Caco-2 (cell line): ENCODE measurements at places on chromosomes 5 and 9. TPM values are rescaled to one million over a fixed set of nuclear protein-coding genes. Genes with fewer than 3 reads are reported as not detected.

PRR7 gene
- total RNA-seq: 4.7 and 5.7 TPM in 2 replicates

DNA sequence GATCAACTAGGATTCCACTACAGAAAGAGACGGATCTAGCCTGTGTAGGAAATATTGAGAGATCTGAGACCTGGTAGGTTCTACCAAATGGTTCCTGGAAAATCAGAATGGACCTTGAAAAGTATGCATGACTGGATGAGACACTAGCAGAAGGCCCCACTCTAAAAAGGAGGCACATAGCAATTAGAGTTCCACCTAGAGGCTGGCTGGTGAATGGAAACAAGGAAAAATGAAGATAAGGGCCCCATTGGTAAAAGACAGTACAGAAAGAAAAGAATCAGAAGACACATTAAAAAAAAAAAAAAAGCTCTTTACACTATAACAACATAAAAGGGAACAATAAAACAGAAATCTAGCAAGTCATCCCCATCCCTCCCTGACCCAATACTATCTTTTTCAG, 518.5 kb downstream of the NR2F1-AS1 start:
- no peak overlapping the region for H3K4me3 ChIP-seq
- H3K4me1 ChIP-seq: no peaks in the 10 kb centered on the region
- peak; percentile 22 for DNase-seq
- no peaks in the 10 kb centered on the region for H3K36me3 ChIP-seq

- H3K27ac ChIP-seq: no peak overlapping the region
- no peak for DNase-seq
- no peaks in the 10 kb centered on the region for H3K36me3 ChIP-seq
- no peak overlapping the region for H3K4me3 ChIP-seq
- no peaks in the 10 kb centered on the region for H3K27me3 ChIP-seq
- H3K4me1 ChIP-seq: no peaks in the 10 kb centered on the region
These were observed 55.3 kb downstream of the FBXO4 start for GRCh38 chr5:41980396-41980795.

- H3K4me1 ChIP-seq: peaks cover 4% of the 10 kb centered on the region; the same call in 1 of the 2 replicates
- DNase-seq: no peak
- no peaks in the 10 kb centered on the region for H3K27me3 ChIP-seq
- H3K27ac ChIP-seq: no peak overlapping the region
These were observed 62.7 kb upstream of the GRAMD2B start for GRCh38 chr5:126360467-126360866.

DNA sequence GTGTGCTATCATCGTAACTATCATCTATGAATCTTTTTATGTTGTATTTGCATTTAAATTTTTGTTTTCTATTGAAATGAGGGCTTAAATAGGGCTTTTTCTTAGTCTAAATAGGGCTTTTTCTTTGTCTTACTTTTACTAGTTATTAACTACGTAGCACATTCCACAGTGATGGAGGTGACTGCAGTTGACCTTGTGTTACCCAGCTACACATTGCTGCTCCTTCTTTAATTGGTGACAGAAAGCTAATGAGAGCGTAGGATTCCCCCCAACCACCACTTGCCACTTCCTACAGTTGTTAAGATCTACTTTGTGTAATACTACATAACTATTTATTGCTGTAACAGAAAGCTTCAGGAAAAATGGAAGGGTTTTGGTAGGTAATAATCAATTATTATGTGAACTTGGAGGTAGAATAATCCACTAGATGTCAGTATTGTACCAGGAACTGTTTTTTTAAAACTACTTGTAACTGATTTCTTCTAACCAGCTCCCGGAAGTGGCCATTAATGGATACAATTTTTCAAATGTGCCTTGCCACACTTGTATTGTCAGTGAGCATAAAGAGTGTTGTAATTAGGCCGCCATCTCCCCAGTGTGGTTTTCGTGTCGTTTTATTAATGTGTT, 18.0 kb downstream of the MTRR start:
- no peaks in the 10 kb centered on the region for H3K27me3 ChIP-seq

DNA sequence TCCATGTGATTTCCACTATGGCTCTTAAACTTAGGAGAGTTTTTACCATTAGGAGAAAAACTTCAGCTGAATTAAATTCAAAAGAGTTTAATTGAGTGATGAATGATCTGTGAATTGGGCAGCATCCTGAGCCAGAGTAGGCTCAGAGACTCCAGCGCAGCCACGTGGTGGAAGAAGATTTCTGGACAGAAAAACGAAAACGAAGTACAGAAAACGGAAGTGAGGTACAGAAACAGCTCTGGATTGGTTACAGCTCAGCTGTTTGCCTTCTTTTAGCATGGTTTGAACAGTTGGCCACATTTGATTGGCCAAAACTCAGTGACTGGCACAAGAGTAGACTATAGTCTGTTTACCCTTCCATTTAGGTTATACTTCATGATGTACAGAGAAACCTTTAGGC, 69.2 kb upstream of the PLPP1 start:
- H3K4me1 ChIP-seq: peaks cover 41% of the 10 kb centered on the region
- no peak for DNase-seq
- H3K27ac ChIP-seq: no peak overlapping the region
- no peaks in the 10 kb centered on the region for H3K36me3 ChIP-seq
- no peaks in the 10 kb centered on the region for H3K27me3 ChIP-seq

DNA sequence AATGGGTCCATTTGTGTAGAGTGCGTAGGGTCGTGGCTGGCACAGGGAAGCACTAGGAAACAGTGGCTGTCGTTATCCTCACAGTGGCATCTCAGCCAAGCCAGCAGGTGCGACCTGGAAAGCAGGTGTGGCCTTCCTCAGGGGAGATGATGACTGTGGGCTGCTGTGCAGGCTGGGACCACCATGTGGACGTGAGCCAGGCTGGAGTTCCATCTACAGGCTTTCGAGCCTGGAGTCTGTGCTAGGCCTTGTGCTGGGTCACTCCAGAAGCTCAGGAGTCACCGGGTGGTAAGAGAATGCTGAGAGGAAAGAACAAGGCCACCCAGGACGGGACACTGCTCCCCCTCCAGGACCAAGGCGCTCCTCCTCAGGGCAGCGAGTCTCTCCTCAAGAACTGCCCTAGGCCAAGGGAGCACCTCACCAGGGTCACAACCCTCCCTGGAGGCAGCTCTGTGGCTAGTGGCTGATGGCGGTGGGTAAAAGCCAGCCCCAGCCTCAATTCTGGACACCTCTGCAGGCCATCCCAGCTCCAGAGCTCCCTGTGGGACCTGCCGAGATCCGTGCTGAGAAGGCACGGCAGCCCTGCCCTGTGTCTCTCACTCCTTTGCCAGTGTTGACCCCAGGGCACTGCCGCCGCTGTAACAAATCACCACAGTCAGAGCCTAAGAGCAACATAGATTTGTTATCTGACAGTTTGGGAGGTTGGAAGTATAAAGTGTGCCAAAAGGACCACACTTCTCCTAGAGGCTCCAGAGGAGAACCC, 36.0 kb downstream of the WHRN start:
- H3K36me3 ChIP-seq: no peaks in the 10 kb centered on the region
- DNase-seq: no peak
- no peaks in the 10 kb centered on the region for H3K27me3 ChIP-seq
- H3K4me3 ChIP-seq: no peak overlapping the region

PCDHB6 gene
- total RNA-seq: not detected in 2 replicates

GMCL2 gene
- total RNA-seq: not detected in 2 replicates

- H3K4me1 ChIP-seq: no peaks in the 10 kb centered on the region
- H3K27me3 ChIP-seq: no peaks in the 10 kb centered on the region
- no peaks in the 10 kb centered on the region for H3K36me3 ChIP-seq
- no peak for DNase-seq
These were observed 71.2 kb upstream of the PARP8 start for GRCh38 chr5:50595199-50595598.

GRCh38 chr5:68217528-68217927, 2.0 kb downstream of the PIK3R1 start:
- H3K36me3 ChIP-seq: no peaks in the 10 kb centered on the region; the same call in 1 of the 2 replicates
- peaks cover 25% of the 10 kb centered on the region for H3K4me1 ChIP-seq
- H3K27me3 ChIP-seq: no peaks in the 10 kb centered on the region
- H3K27ac ChIP-seq: peak overlapping the region; percentile 74

DNA sequence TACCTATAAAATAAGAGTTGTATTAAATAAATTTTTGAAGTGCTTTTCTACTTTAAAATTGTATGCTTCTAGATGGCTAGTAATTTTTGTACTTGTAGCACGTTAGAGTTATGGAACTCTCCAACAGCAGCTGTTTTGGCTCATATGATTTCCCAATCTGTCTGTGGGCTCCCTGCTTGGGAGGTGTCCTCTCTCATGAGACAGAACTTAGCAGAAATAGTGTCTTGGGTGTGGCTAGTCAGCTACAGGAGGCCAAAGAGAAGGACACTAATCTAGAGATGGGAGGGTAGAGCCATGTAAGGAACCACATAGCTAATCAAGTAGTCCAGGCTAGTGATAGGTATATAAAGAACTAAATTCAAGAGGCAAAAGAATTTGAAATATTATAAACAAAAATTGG, 78.4 kb upstream of the DAB2 start:
- no peaks in the 10 kb centered on the region for H3K36me3 ChIP-seq
- H3K27me3 ChIP-seq: no peaks in the 10 kb centered on the region
- H3K4me3 ChIP-seq: no peak overlapping the region
- H3K4me1 ChIP-seq: no peaks in the 10 kb centered on the region

GRCh38 chr5:148986636-148987035, 76.2 kb downstream of the SH3TC2 start:
- H3K4me3 ChIP-seq: no peak overlapping the region
- H3K4me1 ChIP-seq: peaks cover 21% of the 10 kb centered on the region
- DNase-seq: no peak
- no peaks in the 10 kb centered on the region for H3K36me3 ChIP-seq
- no peaks in the 10 kb centered on the region for H3K27me3 ChIP-seq

DNA sequence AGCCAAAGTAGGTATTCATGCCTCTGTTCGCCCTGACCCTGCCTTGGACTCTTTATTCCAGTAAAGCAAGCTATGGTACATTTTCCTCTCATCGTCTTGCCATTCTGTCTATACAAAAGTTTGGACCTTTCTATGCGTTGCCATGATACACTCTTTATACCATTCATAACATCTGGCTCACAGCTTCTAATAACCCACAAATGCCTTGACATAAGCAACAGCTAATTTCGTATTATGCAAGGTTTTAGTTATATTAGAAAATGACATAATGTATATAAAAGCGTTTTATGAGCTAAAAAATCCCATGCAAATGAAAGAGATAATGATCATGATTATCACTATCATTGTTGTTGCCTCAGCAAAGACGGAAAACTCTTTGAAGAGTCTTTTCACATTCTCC, 265.7 kb downstream of the TMEM167A start:
- H3K4me3 ChIP-seq: no peak overlapping the region
- no peaks in the 10 kb centered on the region for H3K4me1 ChIP-seq

- no peak overlapping the region for H3K27ac ChIP-seq
- H3K36me3 ChIP-seq: peaks cover 3% of the 10 kb centered on the region; the same call in 1 of the 2 replicates
These were observed 88.4 kb downstream of the CAMSAP1 start for GRCh38 chr9:135818718-135819475.

FOXD4L4 gene
- total RNA-seq: 0.26 and 0.32 TPM in 2 replicates

DNA sequence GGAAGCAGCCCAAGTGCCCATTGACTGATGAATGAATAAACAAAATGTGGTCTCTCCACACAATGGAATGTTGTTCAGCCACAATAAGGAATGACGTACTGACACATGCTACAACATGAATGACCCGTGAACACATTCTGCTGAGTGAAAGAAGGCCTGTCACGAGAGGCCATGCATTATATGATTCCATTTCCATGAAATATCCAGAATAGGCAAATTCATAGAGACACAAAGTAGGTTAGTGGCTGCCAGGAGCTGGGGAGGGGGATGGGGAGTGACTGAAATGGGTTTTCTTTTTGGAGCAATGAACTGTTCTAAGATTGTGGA, 41.4 kb downstream of the BICD2 start:
- H3K4me1 ChIP-seq: 0 out of 2 replicates have a peak, but pooled peaks cover 8% of the 10 kb centered on the region
- H3K27ac ChIP-seq: no peak overlapping the region
- H3K27me3 ChIP-seq: no peaks in the 10 kb centered on the region
- no peak overlapping the region for H3K4me3 ChIP-seq
- no peak for DNase-seq

GRCh38 chr5:116847960-116848359, 273.3 kb upstream of the SEMA6A start:
- no peaks in the 10 kb centered on the region for H3K4me1 ChIP-seq
- H3K4me3 ChIP-seq: no peak overlapping the region
- H3K36me3 ChIP-seq: no peaks in the 10 kb centered on the region
- no peaks in the 10 kb centered on the region for H3K27me3 ChIP-seq

DNA sequence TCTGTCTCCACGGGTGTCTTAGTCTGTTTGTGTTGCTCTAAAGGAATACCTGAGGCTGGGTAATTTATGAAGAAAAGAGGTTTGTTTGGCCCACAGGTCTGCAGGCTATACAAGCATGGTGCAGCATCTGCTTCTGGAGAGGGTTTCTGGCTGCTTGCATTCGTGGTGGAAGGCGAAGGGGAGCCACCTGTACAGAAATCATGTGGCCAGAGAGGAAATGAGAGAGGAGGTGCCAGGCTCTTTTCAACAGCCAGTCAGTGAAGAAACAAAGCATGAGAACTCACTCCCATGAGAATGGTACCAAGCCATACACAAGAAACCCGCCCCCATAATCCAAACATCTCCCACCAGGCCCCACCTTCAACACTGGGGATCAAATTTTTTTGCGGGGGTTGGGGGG, 53.4 kb downstream of the PFDN1 start:
- H3K4me3 ChIP-seq: no peak overlapping the region
- H3K27me3 ChIP-seq: no peaks in the 10 kb centered on the region
- H3K36me3 ChIP-seq: no peaks in the 10 kb centered on the region; the same call in none of the 2 replicates
- peaks cover 12% of the 10 kb centered on the region for H3K4me1 ChIP-seq

DMRT3 gene
- total RNA-seq: not detected in 2 replicates

- H3K4me1 ChIP-seq: peaks cover 18% of the 10 kb centered on the region
- DNase-seq: no peak
- no peak overlapping the region for H3K27ac ChIP-seq
- H3K4me3 ChIP-seq: no peak overlapping the region
- H3K27me3 ChIP-seq: no peaks in the 10 kb centered on the region
These were observed 64.2 kb upstream of the RXRA start for GRCh38 chr9:134262035-134262434.

DNA sequence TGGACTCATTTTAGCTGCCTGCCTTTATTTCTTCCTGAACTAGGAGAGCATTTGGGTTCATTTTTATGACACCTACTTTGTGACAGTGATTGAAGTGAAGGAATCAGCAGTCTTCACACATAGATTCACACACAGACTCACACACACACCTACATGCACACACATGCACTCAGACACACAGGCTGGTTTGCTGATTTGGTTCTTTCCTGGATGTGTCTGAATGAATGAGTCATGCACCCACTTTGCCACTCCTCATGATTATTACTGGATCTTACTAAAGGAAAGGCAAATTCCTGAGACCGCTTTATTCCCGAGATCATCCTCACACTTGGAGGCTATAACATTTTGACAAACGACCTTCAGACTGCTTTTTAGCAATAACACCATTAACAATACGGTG, 529.5 kb downstream of the AGTPBP1 start:
- no peaks in the 10 kb centered on the region for H3K27me3 ChIP-seq
- H3K36me3 ChIP-seq: no peaks in the 10 kb centered on the region
- no peak overlapping the region for H3K4me3 ChIP-seq
- no peak overlapping the region for H3K27ac ChIP-seq

GRCh38 chr5:9313751-9314150, 232.1 kb downstream of the SEMA5A start:
- no peak overlapping the region for H3K4me3 ChIP-seq
- no peak for DNase-seq
- H3K4me1 ChIP-seq: peaks cover 10% of the 10 kb centered on the region; the same call in 1 of the 2 replicates
- H3K27ac ChIP-seq: no peak overlapping the region
- H3K27me3 ChIP-seq: no peaks in the 10 kb centered on the region

EPB41L4B gene
- total RNA-seq: 14.7 and 16.3 TPM in 2 replicates

FREM1 gene
- total RNA-seq: 0.50 and 0.67 TPM in 2 replicates

GRCh38 chr5:78416677-78417425, 56.4 kb downstream of the SCAMP1 start:
- 0 out of 2 replicates have a peak, but pooled peaks cover 7% of the 10 kb centered on the region for H3K4me1 ChIP-seq
- no peak for DNase-seq
- no peaks in the 10 kb centered on the region for H3K27me3 ChIP-seq
- no peak overlapping the region for H3K4me3 ChIP-seq
- H3K36me3 ChIP-seq: no peaks in the 10 kb centered on the region

SHROOM1 gene
- total RNA-seq: 15.9 and 17.4 TPM in 2 replicates

GRCh38 chr5:133457439-133458355, 154.6 kb downstream of the FSTL4 start:
- H3K27me3 ChIP-seq: no peaks in the 10 kb centered on the region
- H3K36me3 ChIP-seq: no peaks in the 10 kb centered on the region
- no peak for DNase-seq
- H3K4me1 ChIP-seq: peaks cover 28% of the 10 kb centered on the region
